ENCODE measurements at places on chromosomes 5 and 9.

DNA sequence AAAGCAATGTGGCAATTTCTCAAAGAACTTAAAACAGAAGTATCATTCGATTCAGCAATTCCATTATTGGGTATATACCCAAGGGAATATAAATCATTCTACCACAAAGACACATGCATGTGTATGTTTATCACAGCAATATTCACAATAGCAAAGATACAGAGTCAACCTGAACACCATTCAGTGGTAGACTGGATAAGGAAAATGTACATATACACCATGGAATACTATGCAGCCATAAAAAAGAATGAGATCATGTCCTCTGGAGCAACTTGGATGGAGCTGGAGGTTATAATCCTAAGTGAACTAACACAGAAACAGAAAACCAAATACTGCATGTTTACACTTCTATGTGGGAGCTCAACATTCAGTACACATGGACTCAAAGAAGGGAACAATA is 21.4 kb upstream of the FYB1 start:
- DNase-seq: no peak

- DNase-seq: peak; percentile 67
Observed at GRCh38 chr9:133148199-133149129, 15.2 kb downstream of the GBGT1 start.

GRCh38 chr9:117723986-117724625 is 19.9 kb downstream of the TLR4 start:
- no peak for DNase-seq

- DNase-seq: peak; percentile 87
Observed at GRCh38 chr5:109408991-109409843, 557 bp downstream of the PJA2 start.

- no peak for DNase-seq
Observed at GRCh38 chr5:169650701-169651331, 13.7 kb downstream of the DOCK2 start.

DNA sequence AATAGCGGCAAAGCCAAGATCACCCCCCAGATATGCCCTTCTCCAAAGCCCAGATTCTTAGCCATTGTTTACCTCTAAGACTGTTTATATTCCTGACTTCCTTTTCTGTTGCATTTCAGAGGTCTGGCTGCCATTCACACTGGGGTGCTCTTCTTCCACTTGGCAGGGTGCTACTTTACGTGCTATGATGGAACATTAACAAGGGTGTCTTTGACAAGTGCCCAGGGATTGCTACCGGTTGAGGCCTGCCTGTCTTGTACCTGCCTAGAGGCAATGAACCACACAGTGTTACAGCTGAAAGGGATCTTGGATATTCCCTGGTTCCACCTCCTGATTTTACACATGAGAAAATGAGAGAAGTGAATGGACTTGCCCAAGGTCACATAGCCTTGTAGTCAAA is 352.1 kb upstream of the KIF2A start:
- DNase-seq: no peak

DNA sequence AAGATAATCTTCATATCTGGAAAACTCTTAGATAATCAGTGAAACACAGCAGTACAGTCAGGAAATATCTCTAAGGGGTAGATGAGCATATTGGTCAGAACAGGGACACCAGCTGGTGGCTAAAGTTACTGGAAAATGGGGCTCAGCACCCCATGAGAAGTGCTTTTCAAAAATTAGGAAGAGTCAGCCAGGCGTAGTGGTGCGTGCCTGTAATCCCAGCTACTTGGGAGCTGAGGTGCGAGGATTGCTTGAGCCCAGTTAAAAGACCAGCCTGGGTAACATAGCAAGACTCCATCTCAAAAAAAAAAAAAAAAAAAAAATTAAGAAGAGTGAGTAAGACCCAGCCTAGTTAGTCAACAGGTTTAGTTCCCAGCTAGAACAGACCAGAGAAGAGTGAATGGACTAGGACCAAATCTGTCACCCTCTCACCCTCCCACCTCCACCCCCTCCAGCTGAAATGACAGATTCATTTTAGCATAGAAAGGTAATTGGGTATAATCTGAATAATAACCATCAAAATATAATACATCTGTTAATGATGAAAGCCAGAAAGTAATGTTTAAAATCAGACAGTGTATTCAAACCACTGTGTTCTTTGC is 120.9 kb downstream of the CDC42SE2 start:
- DNase-seq: no peak

GRCh38 chr5:60978968-60979367 is 34.0 kb downstream of the NDUFAF2 start:
- no peak for DNase-seq

GRCh38 chr5:31854181-31855133 is 215.5 kb downstream of the PDZD2 start:
- DNase-seq: no peak

DNA sequence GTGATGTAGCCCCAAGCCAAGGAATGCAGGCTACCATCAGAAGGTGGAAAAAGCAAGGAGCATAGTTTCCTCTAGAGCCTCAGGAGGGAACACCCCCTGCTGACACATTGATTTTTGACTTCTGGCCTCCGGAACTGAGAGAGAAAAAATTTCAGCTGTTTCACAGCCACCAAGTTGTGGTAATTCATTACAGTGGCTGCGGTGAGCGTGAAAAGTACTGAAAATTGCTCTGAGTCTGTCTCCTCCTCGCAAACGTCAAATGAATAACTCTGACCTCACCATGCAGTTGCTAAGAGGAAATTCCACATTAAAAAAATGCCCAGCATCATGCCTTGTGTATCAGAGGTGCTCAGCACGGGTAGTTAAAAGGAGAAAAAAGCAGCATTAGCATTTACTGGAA is 277.9 kb upstream of the MSX2 start:
- DNase-seq: no peak

GRCh38 chr9:132798817-132799790 is 79.0 kb downstream of the AK8 start:
- DNase-seq: no peak

DNA sequence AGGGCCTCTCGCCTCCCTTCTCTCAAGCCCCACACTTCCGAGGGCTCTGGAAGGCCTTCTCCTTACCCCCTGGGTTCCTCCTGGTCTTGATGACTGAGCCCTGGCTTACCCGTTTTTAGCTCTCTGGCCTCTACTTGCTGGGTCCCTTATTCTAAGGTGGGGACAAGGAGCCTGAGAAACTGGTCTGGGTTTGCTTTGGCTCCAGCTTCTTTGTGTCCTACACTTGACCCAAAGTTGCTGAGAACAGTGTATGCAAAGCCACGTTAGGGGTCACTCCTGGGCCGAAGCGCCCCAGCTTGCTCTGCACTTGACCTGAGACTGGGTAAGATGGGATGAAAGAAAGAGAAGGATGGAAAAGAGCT is 788 bp downstream of the ZNF346 start:
- peak; percentile 41 for DNase-seq

DNA sequence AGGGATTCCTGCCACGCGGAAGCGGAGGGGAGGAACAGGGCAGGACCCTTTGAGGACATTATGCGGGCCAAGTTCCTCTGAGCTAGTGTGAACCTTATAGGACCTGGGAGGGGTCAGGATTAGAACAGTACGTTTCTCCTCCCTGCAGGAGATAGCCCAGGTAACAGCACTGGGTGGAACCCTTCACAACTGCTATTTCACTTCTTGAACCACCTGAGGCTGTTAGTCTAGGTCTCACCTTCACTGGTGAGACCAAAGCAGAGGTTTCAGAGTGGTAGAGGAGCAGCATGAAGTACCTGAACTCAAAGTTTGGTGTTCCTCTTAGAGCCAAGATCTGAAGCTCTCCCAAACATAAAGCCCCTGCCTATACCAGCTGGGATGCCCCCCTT is 832 bp downstream of the EIF4EBP3 start:
- DNase-seq: no peak
